Stimulated activated CD8-positive, alpha-beta memory T cell treated with anti-CD3 and anti-CD28 coated beads, Interleukin-2, amount 100 ng/mL, for 48 hours (primary cell): ENCODE measurements at places on chromosomes 16 and 17.

- DNase-seq = no peak
Observed at GRCh38 chr17:78621720-78622490, 44.7 kb upstream of the DNAH17 start.

DNA sequence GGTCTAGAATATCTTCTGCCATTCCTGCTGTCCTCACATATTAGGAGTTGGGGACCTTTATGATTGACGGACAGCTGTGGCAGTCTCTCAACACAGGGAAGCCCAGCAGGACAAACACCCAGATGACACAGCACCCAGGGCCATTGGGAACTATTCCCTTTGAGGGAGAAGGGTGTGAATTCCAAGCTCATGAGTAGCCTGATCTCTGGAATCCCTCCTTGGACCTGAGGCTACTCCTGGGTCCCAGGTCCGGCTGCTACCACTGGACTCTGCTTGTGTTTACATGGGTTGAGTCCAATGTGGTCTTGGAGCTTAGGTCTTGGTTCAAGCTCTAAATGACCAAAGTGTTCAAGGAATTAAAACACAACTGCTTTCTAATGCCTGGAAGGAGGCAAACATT, 78.9 kb downstream of the SLC6A2 start:
- no peak for DNase-seq

DNA sequence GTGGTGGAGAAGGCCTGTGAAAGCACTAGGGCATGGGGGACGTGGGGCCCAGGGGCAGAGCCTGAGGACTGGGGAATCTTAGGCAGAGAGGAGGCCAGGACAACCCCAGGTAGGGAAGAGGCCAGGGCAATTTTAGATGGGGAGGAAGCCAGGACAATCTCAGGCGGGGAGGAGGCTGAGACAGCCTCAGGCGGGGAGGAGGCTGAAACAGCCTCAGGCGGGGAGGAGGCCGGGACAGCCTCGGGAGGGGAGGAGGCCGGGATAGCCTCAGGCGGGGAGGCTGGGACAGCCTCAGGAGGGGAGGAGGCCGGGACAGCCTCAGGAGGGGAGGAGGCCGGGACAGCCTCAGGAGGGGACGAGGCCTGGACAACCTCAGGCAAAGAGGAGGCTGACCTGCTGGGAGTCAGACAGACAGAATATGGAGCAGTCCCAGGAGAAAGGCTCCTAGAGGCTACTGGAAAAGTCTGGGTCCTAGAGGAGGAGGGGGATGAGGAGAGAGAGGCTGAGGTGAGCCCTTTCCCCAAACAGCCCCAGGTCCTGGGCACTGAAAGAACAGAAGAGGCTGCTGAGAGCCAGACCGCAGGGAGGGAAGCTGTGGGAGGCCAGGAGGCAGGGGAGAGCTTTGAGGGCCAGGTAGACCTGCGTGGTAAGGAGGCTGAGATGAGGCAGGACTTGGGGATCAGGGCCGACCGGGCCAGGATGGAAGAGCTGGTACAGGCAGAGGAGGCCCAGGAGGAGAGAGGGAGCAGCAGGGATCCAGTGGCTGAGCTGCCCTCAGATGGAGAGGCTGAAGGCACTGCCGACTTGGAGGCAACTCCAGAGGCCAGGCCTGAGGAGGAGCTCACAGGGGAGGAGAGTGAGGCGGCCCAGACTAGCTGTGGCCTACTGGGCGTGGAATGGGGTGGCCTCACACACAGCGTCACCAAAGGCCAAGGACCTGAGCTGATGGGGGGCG, 1.6 kb downstream of the APOBR start:
- DNase-seq = no peak

DNA sequence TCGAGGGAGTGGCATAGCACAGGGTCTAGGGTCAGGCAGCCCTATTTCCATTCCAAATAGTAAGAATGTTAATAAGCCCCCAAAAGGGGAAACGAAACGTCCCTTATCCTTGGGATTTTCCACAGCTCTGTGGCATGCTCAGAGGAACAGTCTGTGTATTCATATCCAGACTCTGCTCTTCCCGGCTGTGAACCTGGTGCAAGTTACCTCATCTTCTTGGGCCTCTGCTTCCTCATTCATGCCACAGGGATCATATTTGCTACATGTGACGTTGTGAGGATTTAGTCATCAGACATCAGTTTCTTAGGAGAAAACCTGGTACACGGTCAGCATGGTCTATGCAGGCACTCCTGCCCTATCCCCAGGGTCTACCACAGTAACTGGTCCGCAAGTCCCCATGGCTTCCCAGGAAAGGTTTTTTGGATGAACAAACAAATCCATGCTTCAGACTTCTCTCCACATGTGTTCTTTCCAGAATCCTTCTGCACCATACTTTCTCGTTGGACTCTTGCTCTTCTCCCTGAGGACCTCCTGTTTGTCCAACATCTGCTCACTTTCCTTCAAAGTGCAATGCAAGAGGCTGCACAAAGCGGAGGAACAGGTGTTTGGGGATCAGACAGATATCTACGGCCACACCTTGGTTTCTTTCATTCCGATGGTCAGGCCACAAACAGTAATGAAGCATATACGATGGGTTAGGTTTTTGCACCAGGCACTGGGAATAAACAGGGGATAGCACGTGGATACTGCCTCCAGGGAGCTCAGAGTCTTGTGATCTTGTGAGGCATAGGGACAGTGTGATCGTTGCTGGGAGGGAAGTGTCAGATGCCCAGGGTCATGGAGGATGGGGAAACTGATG, 17.7 kb downstream of the GLP2R start:
- no peak for DNase-seq

DNA sequence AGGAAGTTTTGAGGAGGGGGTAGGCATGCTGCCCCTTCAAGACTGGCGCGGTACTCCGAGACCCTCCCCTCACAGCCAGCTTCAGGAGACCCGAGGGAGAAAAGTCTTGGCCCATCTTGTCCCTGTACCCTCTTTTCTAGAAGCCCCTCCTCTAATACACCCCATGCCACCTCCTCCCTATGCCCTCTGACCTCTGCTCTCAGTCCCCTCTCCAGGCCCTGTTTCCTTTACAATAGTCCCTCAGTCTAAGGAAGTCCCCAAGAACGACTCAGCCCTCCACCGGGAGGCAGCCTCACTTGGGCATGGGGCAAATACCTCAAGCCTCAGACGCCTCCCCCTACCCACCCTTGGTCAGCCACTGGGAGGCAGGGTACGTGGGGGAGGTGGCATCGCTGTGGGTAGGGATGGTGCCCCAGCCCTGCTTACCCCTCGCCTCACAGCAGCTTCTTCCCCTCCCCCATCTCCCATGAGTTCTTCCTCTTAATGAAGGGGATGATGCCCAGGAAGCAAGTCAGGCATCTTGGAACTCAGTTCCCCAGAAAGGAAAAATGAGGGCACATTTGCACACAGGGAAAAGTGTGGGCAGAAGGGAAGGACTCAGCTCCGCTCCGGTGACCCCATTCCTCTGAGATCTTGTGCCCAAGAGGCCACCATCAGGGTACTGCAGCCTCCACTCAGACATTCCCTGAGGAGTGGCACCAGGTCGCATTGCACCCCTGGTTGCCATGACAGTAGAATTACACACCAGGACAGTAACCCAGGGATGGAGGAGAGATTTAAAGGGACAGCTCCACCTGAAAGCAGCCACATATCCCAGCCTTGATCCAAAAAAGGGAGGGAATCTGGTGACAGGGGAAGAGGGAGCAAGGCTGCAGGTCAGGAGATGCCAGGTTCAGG, 6.2 kb downstream of the MPP2 start:
- DNase-seq = no peak

- DNase-seq = no peak
Observed at GRCh38 chr16:25109643-25110042, 1.9 kb upstream of the LCMT1 start.

DNA sequence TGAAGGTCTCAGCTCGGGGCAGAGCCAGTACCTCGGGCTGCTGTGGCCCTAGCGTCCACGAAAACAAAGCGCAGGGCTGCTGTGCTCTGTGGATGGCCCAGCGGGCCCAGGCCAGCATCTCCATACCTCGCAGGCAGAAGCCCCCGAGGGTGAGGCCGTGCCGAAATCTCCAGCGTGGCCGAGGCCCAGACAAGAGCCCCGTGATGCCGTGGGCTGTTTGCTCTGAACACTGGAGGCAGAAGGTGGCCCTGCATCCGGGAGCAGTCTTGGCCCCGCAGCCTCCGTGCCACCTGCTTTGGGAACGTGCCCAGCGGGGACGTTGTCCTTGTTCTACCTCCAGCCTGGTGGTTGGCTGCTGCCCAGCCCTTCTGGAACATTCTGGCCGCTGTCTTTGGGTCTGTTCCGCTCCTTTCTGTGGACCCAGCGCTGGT, 121.4 kb downstream of the BANP start:
- DNase-seq = no peak

DNA sequence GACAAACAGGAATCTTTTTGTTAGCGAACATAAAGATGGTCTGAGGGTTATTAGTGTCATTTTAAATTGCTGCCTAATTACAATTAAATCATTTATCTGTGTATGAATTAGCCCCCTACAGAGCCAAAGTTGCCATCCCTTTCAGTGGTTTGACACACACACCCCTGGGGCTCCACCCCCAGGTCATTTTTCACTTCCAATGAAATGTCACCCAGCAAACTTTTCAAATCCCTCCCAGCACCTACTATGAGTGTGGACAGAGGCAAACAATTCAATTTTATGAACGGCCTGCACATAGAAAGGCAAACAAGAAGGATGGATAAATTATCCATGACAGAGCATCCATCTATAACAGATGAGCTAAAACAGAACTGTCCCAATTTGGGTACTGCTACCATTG, 2.4 kb downstream of the MYH10 start:
- DNase-seq = no peak

- DNase-seq = no peak
Observed at GRCh38 chr17:77905266-77905665, 53.2 kb upstream of the TNRC6C start.

- DNase-seq = no peak
Observed at GRCh38 chr17:80152081-80152702, 5.3 kb upstream of the EIF4A3 start.

DNA sequence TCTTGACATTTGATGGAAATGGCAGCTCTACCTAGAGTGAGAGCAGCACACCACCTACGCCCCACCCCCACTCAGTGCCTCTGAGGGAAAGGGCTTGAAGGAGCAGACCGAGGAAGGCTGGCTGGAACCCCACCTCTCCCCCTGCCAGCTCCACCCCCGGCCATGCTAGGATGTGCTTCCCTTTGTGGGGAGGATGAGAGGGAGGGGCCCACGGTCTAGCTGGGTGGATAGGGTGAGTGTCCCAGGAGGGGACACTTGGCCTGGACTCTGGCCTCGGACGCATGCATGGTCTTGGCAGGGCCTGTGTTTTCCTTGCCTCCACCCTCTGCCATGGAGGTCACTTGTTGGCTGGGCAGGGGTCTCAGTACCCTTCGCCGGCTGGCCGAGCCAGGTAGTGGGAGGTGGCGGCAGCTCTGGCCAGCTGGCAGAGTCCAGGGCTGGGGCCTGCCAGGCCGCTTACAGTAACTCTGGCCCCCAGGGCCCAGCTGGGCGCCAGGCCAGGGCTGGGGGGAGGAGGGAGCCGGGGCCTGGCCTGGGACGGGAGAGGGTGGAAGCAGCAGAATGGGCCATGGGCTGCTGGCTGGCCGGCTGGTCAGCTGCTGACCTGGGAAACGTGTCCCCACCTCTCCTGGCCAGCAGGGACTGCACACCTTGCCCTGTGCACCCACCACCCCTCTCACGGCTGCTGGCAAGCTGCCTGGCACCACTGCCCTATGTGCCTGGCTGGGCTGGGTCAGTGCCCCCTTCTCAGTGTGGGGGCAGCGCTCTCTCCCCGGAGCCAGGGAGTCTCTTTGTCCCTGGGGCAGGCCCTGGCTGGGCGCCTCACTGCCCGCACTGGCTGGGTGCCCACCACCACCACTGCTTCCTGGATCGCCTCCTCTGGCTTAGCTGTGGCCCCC, 23.0 kb downstream of the RARA start:
- DNase-seq = no peak

DNA sequence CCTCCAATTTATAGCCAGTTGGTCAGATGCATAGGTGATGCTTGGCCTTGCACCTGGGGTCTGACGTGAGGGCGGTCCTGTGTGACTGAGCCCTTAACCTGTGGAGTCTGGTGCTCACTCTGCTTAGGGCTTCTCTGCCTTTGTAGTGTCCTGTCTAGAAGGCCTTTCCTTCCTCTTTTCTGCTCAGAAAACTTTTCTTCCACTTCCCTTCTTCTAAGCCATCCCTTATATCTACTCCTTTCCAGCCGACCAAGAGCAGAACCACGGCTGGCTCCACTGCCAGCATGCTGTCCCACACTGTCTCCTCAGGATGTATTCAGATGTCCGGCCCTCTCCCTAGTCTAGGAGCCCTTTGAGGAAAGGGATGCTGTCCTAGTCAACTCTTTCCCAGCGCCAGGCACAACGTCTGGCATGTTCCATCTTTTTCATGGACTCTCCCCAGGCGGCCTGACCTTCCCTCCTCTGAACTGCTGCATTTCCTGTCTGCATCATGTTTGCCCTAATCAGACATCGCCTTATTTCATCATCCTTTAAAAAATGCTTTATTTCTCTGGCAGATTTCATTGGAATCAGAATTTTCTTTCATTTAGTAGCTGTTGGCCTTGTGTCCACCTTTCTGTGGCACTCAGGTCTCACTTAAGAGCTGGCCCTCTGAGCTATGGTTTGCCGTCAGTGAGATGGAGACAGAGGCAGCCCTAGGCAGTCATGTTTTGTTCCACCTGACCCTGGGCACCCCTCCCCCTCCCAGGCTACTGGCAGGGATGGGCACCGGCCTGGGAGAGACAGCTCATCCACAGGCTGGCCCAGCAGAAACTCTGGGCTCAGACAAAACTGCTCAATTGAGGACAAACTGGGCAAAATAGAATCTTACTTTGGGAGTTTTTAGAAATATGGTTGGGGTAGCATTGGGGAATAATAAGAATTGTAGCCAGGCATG, 15.5 kb upstream of the BRCA1 start:
- no peak for DNase-seq

DNA sequence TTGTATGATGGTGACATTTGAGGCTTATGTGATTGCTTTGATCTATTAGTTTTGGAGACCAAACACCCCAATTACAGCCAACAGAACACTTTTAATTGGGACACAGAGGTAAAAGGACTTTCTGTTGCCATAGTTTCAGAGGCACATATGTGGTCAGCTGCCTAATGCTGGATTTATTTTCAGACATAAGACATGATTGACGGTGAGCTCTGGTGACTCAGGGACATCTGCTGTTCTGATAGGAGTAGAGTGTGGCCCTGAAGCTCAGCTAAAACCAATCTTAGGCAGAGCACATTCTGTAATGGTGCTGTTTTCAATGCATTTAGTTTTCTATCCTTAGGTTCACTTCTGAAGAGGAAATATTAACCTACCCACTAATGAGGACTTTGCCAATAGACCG, 247.1 kb downstream of the UTP18 start:
- no peak for DNase-seq

DNA sequence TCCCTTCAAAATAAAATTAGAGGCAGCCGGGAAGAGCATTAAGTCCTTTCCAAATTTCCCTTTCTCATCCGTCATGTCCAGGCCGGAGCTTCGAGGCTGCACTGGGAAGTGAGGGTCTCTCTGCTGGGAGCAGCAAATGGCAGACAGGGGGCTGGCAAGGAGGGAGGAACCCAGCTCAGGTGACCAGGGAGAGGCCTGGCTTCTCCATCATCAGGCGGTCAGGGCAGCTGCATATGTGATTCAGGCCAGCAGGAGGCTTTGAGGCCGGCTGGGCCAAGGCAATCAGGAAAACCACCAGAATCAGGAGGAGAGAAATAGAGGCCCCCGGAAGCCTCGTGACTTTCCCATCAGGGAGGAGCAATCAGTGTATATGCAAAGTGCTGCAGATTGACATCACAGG, 85.0 kb upstream of the RPL38 start:
- DNase-seq = no peak
